ENCODE measurements at places on chromosomes 13 and 19.

DNA sequence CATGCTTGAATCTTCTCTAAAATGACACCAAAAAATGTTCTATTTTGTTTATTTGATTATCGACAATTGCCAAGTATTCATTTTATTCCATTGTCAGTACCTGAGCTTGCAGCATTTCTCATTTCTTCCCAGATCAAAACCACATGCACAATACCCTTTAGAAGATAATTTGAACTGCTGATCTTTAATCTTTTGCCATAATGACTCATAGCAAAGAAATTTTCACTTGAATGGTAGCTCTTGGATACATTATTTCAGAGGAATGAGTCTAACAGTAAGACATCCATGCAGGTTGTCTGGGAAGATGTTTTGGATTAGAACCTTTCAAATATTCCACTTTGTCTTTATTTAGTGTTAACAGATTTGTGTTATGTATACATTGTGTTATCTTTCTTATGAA, 42.0 kb upstream of the RXFP2 start:
- H3K27me3 ChIP-seq = peaks cover 5% of the 10 kb centered on the region
- H3K4me3 ChIP-seq = no peak overlapping the region
- no peak overlapping the region for H3K27ac ChIP-seq
- H3K4me1 ChIP-seq = no peaks in the 10 kb centered on the region

GRCh38 chr19:58382997-58383603, 2.3 kb upstream of the ZNF837 start:
- DNase-seq = no peak
- H3K27me3 ChIP-seq = no peaks in the 10 kb centered on the region
- H3K4me3 ChIP-seq = peak overlapping the region; percentile 81
- H3K36me3 ChIP-seq = no peaks in the 10 kb centered on the region
- H3K4me1 ChIP-seq = peaks cover 35% of the 10 kb centered on the region
- H3K27ac ChIP-seq = peak overlapping the region; percentile 97

DNA sequence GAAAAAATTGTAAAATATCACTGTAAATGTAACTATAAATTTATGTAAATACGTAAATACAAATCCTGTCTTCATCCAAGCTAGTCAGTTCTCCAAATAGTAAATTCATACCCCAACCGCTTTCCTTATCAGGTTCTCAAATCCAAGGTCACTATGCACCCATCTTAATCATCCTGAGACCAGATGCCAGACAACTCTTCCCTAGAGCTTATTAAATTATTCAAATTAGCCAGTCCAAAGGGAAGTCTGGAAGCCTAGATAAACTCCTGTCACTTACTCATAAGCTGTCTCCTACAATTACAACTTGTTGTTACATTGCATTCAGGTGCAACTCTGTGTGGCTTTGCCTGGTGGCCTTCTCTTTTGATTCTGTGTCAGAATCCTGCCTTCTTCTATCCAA, 836.1 kb upstream of the PCDH20 start:
- no peak overlapping the region for H3K27ac ChIP-seq
- no peaks in the 10 kb centered on the region for H3K27me3 ChIP-seq
- H3K4me3 ChIP-seq = no peak overlapping the region
- H3K36me3 ChIP-seq = no peaks in the 10 kb centered on the region
- H3K4me1 ChIP-seq = no peaks in the 10 kb centered on the region
- no peak for DNase-seq

- H3K36me3 ChIP-seq = no peaks in the 10 kb centered on the region
- DNase-seq = no peak
- H3K4me1 ChIP-seq = no peaks in the 10 kb centered on the region
- H3K4me3 ChIP-seq = no peak overlapping the region
- H3K27ac ChIP-seq = no peak overlapping the region
Observed at GRCh38 chr13:65063753-65064152, 2166.4 kb downstream of the PCDH9 start.

DNA sequence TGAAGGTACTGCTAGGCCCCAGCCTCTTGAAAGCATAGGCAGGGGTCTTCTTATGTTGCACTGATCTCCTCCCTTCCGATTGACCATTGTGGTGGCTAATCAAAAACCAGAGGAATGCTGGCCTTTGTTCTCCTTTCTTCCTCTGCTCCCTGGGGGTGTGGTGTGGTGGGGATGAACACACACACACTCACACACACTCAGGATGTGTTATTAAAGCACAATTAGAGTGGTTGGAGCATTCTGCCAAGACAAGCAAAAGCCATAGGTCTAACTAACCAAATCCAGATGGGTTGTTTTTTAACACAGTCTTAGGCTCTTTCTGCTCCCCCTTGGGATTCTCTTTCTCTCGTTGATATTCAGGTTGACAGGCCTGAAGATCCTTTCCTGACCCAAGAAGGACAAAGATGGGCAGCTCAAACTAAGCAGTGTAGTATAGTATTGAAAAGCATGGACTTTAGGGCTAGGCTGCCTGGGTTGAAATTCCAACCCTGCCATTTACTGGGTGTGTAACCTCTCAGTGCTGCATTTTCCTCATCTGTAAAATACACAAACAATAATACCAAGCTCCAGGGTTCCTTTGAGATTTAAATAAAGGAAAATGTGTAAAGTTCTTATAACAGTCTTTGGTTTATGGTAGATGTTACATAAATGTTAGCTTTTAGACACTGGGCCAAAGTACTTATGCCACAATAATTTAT, 25.5 kb upstream of the DGKH start:
- H3K4me3 ChIP-seq = no peak overlapping the region
- H3K4me1 ChIP-seq = no peaks in the 10 kb centered on the region
- peaks cover 3% of the 10 kb centered on the region for H3K36me3 ChIP-seq
- H3K27ac ChIP-seq = no peak overlapping the region
- peaks cover 21% of the 10 kb centered on the region for H3K27me3 ChIP-seq

- peaks cover 14% of the 10 kb centered on the region for H3K4me1 ChIP-seq
- H3K36me3 ChIP-seq = peaks cover 7% of the 10 kb centered on the region
- H3K4me3 ChIP-seq = peak overlapping the region; percentile 100
- DNase-seq = no peak
- peak overlapping the region; percentile 24 for H3K27ac ChIP-seq
- peaks cover 76% of the 10 kb centered on the region for H3K27me3 ChIP-seq
Observed at GRCh38 chr13:75482820-75483079, 781 bp upstream of the TBC1D4 start.

DNA sequence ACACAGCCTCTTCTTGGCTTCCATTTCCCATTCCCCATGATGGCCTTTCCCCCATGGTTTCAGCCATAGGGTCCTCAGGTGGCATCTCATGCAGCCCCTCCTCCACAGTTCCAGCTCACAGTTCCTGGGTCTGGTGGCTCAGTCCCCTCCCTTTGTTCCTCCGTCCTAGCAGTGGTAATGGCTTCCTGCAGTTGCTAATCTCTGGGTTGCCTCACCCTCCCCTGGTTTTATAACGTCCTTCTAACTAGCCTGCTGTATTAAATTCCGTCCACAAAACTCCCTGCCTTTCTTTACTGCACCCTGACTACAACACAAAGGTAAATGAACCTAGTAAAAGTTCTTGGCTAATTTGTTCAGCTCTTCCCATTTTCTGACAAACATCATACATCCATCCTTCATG, 30.9 kb downstream of the CCDC70 start:
- H3K36me3 ChIP-seq = no peaks in the 10 kb centered on the region
- H3K4me3 ChIP-seq = no peak overlapping the region

GRCh38 chr13:102555914-102556553, 40.8 kb upstream of the TPP2 start:
- H3K4me3 ChIP-seq = no peak overlapping the region
- no peak for DNase-seq
- H3K27ac ChIP-seq = no peak overlapping the region
- H3K36me3 ChIP-seq = peaks cover 3% of the 10 kb centered on the region

GRCh38 chr13:27338816-27339215, 68.2 kb downstream of the RASL11A start:
- H3K4me1 ChIP-seq = peaks cover 7% of the 10 kb centered on the region
- H3K4me3 ChIP-seq = no peak overlapping the region
- H3K36me3 ChIP-seq = peaks cover 2% of the 10 kb centered on the region
- H3K27me3 ChIP-seq = peaks cover 38% of the 10 kb centered on the region
- DNase-seq = no peak

DNA sequence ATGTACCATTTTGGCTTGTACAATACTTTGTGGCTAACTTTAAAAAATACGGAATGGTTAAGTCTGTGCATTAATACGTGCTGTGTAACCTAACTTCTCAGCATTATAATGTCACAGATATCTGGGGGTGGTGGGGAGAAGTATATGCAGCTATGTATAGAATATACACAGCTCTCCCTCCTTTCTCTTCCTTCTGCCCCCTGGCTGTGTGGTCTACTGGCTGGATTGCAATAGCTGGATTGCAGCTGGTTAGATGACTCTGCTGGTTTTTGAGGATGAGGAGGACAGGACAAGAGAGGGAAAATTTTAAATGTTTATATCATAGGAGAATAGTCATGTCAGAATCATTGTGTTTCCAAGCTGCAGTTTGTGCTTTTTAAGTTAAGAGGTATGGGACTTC, 9.7 kb downstream of the RNASEH2B start:
- peaks cover 42% of the 10 kb centered on the region for H3K4me1 ChIP-seq
- peak overlapping the region; percentile 24 for H3K27ac ChIP-seq
- H3K27me3 ChIP-seq = no peaks in the 10 kb centered on the region
- peaks cover 2% of the 10 kb centered on the region for H3K36me3 ChIP-seq
- H3K4me3 ChIP-seq = no peak overlapping the region
- DNase-seq = no peak

- H3K4me1 ChIP-seq = no peaks in the 10 kb centered on the region
- H3K36me3 ChIP-seq = no peaks in the 10 kb centered on the region
- H3K4me3 ChIP-seq = no peak overlapping the region
- no peaks in the 10 kb centered on the region for H3K27me3 ChIP-seq
- no peak overlapping the region for H3K27ac ChIP-seq
Observed at GRCh38 chr13:108003626-108004025, 211.7 kb downstream of the LIG4 start.

DNA sequence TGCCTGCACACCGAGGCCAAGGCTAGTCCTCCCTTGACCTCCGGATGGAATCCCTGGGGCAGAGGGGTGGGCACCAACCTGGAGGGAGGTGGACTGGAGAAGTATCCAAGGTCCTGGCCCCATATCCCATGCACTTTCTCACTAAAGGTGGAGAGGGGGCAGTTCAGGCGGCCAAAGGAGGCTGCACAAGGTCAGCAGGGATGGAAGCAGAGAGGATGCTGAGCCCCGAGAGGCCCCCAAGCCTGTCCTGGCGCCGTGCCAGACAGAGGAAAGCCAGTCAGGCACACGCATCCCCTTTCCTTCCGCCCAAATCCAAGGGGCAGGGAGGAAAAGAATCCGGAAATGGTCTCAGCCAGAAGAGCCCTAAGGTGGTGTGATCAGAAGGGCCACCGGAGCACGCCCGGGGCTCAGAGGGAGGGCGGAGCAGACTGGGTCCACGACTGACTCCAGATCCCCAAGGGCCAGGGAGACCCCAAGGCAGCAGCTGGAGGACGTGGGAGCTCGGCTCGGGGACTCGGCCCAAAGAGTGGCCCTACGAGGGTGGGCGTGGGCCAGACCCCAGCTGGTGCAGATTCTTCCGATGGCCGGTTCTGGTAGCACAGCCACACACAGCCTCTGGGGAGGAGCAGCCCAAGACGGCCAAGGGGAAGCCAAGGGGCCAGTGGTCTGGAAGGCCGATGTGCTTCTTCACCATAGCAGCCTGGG, 60.0 kb downstream of the MLLT1 start:
- peaks cover 3% of the 10 kb centered on the region for H3K4me1 ChIP-seq
- no peak for DNase-seq
- H3K4me3 ChIP-seq = no peak overlapping the region
- H3K27me3 ChIP-seq = no peaks in the 10 kb centered on the region
- no peak overlapping the region for H3K27ac ChIP-seq
- H3K36me3 ChIP-seq = no peaks in the 10 kb centered on the region

DNA sequence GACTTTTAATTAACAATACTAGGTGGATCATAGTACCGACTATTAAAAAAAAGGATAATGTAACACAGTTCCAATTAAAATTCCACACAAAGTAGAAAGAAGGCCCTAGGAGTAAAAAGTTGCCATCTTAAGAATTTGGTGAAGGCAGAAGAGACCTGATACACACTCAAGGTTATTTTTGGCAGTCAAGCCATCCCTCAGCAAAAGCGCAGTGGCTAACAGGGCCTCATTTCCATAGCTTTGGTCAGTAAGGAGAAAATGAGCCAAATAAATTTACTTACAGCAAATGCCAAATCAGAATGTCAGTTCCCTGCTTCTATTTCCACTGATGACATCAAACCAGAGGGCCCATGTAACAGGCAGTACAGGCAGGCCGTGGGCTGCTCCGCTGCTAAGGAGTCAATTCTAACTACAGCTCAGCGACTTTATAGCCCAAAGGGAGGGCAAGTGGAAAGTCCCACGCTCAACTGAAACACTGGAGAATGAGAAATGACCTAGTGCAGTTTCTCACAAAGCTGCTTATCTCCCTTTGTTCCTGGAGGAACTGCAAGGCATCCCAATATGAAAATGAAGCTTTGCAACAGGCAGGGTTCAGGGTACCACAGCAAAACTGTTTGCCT, 6.3 kb downstream of the ARGLU1 start:
- peak overlapping the region; percentile 76 for H3K27ac ChIP-seq
- peaks cover 2% of the 10 kb centered on the region for H3K36me3 ChIP-seq
- peak; percentile 12 for DNase-seq
- H3K4me3 ChIP-seq = peak overlapping the region; percentile 49
- H3K4me1 ChIP-seq = peaks cover 65% of the 10 kb centered on the region

DNA sequence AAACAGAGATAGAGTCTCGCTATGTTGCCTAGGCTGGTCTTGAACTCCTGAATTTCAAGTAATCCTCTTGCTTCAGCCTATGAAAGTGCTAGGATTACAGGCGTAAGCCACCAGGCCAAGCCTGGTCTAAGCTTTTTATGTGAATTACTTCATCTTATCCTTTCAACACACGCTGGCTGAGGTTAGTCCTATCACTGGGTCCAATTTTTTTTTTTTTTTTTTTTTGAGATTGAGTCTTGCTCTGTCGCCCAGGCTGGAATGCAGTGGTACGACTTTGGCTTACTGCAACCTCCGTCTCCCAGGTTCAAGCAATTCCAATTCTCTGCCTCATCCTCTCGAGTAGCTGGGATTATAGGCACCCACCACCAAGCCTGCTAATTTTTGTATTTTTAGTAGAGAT, 10.4 kb downstream of the MYO1F start:
- no peaks in the 10 kb centered on the region for H3K36me3 ChIP-seq
- no peak for DNase-seq
- no peak overlapping the region for H3K4me3 ChIP-seq
- peak overlapping the region; percentile 97 for H3K27ac ChIP-seq
- no peaks in the 10 kb centered on the region for H3K27me3 ChIP-seq
- H3K4me1 ChIP-seq = peaks cover 46% of the 10 kb centered on the region

GRCh38 chr13:30071969-30072817, 221.8 kb upstream of the UBL3 start:
- H3K27ac ChIP-seq = no peak overlapping the region
- peaks cover 11% of the 10 kb centered on the region for H3K27me3 ChIP-seq
- no peak for DNase-seq
- no peaks in the 10 kb centered on the region for H3K4me1 ChIP-seq
- H3K4me3 ChIP-seq = no peak overlapping the region

DNA sequence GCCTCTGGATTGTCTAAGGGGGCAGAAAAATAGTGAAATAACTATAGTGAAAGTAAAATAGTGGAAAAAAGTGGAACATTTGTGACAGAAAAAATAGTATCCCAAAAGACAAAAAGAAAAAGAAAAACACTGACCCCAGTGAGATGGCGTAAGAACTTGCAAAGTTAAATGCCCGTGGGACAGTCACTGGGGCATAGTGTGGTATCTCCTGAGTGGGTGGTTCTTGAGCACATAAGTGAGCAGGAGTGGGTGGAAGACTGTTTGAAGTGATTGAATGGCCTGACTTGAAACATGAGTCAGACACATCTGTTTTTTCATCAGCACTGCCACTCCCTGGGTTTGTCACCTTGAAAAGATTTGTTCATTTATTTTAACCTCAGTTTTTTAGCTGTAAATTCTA, 2.5 kb downstream of the ZNF430 start:
- peak overlapping the region; percentile 100 for H3K27ac ChIP-seq
- H3K4me1 ChIP-seq = peaks cover 54% of the 10 kb centered on the region
- no peak for DNase-seq
- no peaks in the 10 kb centered on the region for H3K27me3 ChIP-seq
- peak overlapping the region; percentile 85 for H3K4me3 ChIP-seq
